MCF 10A (cell line): ENCODE measurements at places on chromosomes 7 and 10.

DNA sequence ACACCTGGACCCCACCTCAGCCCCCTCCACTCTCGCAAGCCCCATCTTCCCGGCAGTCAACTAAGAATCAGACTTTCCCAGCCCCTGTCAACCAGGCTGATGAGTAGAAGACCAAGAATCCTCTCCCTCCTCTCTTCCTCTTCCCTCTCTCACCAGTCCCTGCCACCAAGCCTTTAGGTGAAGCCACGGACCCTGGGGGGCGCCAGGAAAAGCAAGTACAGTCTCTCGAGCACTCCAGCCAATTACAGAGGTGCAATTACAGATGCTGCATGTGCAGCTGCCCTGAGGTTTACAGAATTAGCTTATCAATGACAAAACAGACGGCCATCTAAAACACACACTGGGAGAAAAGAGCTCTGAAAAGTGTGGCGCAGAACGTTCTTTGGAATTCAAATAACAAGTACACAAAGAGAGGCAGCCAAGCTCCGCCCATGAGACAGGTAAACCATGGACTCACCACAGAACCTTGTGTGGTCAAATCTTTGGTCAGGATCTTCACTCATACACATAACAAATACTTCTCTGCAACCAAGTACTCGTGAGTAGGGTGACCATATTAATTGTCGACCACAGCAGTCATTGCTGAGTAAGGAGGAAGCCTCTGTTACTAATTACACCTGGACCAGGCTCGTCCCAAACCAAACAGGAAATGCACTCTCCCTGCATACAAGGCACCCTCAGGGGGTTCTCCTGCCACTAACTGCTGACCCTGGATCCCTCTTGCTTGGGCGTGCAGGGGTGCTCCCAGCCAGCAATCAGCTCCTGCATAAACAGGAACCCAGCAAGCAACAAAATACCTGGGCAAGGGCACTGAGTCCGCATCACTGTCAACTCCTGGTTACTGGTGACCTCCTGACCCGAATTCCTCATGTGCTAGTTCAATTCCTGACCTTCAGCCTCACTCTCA is 189.2 kb downstream of the FAM107B start:
- no peak for DNase-seq

- DNase-seq, result no peak
These were observed 2.6 kb downstream of the ADIRF start for GRCh38 chr10:86970982-86971231.

- no peak for DNase-seq
These were observed 1434.0 kb upstream of the LRRTM3 start for GRCh38 chr10:65491799-65492198.

GRCh38 chr10:62726638-62727037 is 77.9 kb upstream of the ADO start:
- no peak for DNase-seq

DNA sequence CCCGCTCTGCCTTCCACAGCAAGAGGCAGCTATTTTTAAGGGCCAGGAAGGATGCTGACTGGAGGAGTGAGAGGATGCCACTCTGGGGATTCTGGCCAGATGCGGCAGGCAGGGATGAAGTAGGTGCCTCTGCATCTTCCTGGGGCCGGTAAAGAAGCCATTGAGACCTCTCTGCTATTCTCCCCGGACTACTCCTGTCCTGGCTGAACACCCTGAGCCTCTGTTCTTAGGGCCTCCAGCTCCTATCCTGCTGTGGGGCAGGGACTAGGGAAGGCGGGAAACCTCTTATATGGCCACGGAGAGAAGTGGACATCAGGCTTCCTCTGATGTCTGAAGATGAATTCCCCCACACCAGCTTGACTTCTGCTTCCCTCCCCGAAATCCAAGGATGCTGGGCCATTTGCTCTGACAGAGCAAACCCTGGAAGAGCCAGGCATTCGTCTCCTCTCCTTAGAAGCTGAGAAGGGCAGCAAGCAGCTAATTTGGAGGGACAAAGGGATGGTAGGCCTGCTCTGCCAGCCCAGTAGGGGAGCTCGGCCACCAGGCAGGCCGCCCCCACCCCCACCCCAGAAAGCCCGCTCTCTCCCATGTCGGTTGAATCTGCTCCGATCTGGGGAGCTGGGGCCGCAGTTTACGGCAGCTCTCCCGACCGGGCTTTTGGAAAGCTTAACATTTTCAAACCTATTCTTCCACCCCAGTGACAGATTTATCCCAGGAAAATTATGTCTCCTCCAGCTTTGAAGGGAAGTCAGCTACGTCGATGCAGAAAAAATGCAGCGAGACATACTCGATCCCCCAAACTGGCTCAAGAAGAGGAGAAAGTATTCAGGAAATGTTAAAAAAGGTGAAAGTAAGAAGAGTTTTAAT is 2.8 kb downstream of the FGF8 start:
- DNase-seq, result no peak

DNA sequence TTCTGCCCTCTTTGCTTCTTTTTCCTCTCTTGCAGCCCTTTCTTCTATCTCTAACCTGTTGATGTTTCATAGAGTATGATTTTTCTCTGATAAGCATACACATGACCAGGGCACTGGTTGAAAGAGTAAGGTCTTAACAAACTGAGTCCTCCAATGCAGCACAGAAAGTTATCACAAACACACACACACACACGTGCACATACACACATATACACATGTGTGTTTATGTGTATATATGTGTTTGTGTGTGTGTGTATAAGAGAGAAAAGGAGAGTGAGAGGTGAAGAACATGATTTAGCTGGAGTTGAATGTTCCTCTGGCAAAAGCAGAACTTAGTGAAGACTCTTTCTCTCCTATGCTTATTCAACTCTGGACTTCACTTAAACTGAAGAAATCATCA is 130.0 kb downstream of the KLF6 start:
- no peak for DNase-seq

- DNase-seq, result no peak
These were observed 305.6 kb downstream of the ARL4A start for GRCh38 chr7:12993025-12993424.

GRCh38 chr10:125823663-125824251 is 411 bp downstream of the BCCIP start:
- peak; percentile 5 for DNase-seq

GRCh38 chr10:1674501-1674900 is 62.8 kb downstream of the ADARB2 start:
- DNase-seq, result no peak

- no peak for DNase-seq
These were observed 25.9 kb downstream of the SMNDC1 start for GRCh38 chr10:110278562-110279406.

DNA sequence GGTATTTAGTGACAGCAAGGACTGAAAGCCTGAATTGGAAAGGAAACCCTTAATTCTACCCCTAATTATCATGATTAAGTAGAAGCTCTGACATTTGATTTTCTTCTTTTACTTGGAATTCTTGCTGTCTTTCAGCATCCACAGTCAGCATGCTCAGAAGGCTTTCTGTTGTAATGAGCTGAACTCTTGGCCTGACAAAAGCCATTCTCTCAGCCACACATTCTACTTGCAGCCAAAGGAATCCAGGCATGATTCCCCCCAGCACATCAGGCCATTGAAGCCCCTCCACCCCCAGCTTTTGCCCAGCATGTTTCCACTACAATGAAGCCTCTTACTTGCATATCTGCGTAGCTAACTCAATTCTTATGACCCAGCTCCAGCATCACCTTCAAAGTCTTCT is 94.3 kb upstream of the FRMD4A start:
- no peak for DNase-seq

DNA sequence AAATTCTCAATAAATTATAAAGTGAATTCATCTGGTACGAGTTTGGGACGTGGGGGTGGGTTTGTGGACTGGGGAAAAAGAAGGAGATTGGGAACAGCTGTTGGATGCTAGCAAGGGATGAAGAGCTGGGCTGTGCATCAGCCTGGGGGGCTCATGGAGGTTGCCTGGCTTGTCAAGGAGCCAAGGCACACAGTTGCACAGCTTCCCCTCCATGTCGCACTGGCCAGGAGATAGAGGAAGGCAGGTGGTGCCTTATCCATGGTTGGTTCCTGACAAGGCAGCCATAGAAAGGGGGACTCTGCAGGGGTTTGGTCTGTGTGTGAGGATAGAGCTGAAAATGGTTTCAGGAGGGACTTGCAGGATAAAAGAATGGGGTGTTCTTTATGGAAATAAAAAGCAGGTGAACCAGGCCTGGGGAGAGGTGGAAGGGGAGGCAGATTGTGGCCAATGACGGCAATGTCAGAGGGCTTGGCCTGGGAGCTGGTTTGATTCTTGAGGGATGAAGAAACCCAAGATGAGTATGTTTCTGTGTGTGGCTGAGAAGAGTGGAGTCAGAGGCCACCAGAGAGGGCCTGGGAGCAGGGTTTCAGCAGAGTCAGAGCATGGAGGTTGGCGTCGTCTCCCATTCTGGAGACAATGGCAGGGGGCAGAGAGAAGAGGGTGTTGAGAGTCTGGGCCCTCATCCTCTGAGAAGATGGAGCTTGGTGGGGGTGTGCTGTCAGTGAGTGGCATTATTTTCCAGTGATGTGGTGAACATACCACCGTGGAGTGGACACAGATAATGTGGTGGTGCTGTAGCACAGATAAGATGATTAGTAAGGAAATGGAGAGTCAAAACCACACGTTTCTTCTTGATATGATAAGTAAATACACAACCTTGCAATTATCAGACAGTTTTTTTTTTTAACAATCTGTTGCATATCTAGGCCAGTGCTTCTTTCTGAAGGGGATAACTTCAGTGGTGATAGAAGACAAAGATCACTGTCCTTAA is 108.2 kb downstream of the PTPN20 start:
- no peak for DNase-seq

DNA sequence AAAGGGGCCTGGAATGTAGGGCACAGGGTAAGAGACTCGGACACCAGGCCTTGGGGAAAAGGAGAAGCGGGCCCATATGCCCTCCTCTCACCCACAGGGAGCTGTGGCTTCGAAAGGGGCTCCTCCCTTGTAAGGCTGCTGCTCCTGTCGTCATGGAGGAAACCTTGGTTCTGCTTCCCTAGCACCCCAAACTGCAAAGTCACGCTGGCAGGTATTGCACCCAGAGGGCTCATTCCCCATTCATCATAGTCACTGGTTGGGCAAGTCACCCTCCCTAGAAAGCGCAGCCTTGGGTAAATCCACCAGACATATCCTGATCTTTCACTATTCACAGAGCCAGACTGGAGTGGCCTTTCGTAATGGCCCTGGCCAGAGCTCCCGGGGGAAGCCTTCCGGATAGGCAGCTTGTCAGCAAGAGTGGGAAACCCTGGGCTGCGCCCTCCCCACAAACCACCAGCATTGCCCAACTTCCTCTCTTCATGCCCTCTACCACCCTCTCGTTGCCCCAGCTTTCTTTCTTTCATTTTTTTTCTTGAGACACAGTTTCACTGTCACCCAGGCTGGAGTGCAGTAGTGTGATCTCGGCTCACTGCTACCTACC is 121.0 kb downstream of the HIP1 start:
- DNase-seq, result peak; percentile 87

- no peak for DNase-seq
These were observed 3.0 kb upstream of the AOC1 start for GRCh38 chr7:150849204-150849775.

GRCh38 chr7:43387932-43388331 is 195.0 kb upstream of the STK17A start:
- no peak for DNase-seq

DNA sequence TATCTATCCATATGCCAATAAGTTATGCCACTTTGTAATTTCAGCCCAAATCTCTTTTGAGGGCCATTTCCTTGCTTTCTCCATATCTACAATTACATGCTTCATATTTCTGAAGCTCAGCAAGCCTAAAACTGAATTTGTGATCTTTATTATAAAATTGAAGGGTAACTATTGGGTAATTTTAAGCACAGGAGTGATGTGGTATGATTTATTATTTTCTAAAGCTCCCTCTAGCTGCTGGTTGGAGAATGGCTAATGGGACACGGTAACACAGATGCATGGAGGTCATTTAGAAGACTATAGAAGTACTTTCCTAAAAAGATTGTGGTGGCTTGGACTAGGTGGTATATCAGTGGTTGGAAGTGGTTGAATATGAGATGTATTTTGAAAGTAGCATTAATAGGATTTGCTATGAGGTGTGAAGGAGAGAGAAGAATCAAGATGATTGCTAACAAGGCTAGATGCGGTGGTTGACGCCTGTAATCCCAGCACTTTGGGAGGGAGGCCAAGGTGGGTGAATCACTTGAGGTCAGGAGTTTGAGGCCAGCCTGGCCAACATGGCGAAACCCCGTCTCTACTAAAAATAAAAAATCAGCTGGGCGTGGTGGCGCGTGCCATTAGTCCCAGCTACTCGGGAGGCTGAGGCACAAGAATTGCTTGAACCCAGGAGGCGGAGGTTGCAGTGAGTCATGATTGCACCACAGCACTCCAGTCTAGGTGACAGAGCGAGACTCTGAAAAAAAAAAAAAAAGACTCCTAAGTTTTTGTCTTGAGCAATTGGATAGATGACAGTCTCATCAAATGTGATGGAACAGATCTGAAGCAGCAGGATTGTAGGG is 13.9 kb downstream of the KLHDC10 start:
- DNase-seq, result peak; percentile 71

DNA sequence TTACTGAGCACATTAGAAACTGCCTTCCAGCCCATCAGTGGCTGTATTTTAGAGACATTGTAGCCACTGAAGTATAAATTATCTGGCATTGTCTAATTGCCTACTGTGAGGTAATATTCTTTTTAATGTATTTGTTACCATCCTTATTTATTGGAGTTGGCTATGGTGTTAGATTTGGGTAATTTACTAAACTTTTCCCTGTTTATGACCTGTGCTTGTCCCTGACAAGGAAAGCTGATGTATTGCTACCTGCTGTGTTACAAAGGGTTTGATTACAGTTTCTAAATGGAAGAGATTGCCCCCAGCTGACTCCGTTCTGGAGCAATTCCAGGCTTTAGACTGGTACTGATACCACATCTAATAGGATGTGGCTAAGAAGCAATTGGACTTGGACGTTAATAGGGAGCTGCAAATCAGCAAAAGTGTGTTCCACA is 12.3 kb upstream of the ASCC1 start:
- DNase-seq, result no peak

DNA sequence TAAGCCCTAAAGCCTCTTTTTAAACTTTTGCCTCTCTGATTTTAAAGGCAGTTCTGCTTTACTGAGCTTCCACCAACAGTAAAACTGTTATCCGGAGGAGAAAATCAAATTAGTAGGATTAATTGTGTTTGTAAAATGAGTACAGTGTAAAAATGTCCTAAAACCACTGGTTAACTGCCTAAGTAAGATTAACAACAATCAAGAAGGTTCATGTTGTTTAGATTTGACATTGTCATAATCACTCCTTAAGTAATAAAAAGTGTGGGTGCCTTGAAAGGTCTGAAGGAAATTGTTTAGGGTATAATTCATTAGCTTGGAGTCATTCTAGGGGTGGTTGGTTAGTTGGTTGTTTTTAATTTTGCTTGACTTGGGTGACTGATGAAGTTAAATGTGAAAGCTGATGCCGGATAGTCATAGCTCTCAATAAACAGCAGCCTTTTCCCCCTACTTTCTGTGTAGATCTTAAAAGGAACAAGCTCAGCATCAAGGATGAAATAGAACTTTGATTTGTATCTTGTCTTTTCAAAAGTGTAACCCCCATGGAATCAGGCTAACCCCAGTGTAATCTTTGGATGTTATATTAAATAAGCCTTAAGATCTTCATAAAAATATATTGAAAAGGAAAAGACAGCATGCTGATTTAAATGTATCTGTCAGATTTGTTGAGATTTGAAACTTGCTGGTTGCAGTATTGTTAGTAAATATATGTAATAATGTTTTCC is 148.3 kb downstream of the ARID5B start:
- DNase-seq, result no peak
